ENCODE measurements at places on chromosomes 6 and 20.
A peak's percentile ranks its signal among the peaks of the same experiment; 100 is the strongest.

DNA sequence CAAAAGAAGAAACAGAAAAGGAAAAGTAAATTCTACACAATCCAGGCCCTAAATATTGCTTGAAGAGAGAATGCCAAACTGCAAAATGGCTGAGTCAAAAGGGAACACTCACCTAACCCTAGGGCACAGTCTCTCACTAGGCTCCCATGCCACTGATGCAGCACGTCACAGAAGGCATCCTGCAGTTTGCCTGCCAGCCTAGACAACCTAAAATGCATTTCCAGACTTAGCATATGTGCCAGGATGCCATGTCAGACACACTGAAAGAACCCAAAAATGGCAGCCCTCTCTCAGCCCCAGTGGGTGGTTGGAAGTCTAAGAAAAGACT is 10.6 kb upstream of the SIRPD start:
- DNase-seq, result no peak

DNA sequence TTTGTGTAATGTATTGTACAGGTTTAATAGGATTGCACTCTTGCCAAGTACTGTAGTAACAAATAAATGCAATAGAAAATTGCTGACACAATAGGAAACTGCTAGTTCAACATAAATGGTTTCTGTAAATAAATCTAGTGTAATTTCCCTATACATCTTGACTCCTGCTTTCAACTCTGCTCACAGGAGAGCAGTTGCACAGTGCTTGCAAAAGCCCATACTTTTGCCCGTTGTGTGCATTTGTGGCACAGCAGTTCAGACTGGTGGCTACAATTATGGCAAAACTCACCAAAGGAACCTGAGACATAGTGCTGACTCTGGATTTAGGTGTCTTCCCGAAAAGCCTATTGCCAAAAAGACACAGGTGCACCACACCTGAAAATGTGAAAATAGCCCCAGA is 953.3 kb upstream of the SLC35B3 start:
- DNase-seq, result no peak

- DNase-seq, result no peak
Observed at GRCh38 chr20:21338291-21338690, 35.2 kb downstream of the XRN2 start.

DNA sequence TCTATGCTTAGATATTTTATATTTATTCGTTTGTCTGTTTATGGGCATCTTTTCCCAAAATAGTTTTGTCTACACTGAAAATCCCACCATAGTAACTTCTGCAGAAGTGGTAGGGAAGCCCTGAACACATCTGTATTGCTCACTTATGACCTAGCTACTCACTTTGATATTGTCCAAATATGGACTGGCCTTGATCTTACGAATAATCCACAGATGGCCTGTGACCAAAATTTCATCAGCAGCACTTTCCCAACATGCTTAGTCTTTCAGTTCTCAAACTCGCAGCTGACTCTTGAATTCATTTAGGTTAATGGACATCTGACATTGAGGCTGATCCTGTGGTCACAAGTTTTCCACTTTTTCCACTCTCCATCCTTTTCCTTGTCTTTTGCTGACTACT is 80.8 kb upstream of the BEND3 start:
- DNase-seq, result no peak

DNA sequence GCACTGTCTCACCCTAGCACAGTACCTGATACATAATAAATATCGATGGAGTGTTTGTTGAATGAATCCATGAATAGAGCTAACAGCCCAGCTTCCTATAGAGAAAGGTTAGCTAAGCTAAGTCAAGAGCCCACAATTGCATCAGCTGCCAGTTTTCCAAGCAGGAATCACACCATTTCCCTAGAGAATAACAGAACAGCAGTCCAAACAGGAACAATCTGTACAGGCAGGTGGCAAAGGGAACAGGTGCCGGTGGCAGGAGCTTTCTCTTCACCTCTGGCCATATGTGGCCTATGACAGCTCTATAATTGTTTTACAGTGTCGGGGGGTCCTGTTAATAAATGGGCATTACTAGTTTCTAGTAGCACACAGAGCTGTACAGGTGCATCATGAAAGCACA is 38.8 kb downstream of the ISM1 start:
- no peak for DNase-seq

- no peak for DNase-seq
Observed at GRCh38 chr6:145031001-145031400, 704.3 kb downstream of the EPM2A start.

GRCh38 chr6:110485491-110485890 is 9.1 kb upstream of the SLC22A16 start:
- no peak for DNase-seq

GRCh38 chr20:45924391-45925261 is 9.9 kb upstream of the PCIF1 start:
- no peak for DNase-seq

DNA sequence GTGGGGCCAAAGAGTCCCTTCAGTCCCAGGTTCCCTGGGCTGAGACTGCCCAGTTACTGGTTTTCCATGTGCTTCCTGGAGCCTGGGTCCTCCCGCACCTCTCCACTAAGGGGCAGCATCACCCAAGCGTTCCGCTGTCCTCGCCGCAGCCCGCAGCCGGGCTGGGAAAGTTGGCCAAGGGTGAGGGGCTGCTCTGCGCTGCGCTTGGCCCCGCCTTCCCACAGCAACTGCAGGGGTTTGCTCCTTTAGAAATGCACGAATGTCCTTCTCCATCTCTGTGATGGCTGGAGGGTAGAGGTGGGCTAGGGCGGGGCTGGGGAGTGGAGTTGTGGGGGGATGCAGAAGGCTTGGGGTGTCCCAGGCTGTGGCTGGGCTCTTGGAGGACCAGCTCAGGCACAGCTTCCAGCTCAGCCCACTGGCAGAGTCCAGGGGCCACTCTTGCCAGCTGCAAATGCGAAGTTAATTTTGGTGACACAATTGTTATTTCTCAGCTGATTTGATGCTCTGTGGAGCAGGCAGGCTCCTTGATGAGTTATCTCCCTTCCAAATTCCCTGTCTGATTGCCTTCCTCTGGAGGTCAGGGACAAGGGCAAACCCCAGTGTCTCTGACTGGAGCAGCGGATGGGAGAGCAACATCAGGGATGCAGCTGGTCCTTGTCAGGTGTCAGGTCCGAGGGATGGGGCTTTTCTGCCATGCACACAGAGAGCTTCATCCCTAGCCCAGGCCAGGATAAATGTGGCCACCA is 63.2 kb downstream of the NOL4L start:
- peak; percentile 59 for DNase-seq

- no peak for DNase-seq
Observed at GRCh38 chr6:139627091-139627490, 252.6 kb upstream of the CITED2 start.

DNA sequence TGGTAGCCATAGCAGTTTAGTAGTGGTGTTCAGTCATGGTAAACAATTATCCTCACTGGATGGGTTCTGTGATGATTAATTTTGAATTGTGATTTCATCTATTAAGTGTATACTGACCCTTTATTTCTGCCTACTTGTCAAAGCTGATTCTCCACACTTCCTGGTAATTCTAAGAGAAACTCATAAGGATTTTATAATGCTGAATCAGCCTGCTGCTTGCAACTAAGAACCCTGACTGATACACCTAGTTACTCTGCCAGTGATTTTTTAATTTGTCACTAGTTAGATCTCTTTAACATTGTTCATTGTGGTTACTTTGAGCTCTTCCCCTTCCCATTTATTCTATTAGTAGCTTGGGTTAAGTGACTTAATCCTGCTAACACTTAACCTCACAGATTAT is 8.6 kb downstream of the CDC40 start:
- no peak for DNase-seq

DNA sequence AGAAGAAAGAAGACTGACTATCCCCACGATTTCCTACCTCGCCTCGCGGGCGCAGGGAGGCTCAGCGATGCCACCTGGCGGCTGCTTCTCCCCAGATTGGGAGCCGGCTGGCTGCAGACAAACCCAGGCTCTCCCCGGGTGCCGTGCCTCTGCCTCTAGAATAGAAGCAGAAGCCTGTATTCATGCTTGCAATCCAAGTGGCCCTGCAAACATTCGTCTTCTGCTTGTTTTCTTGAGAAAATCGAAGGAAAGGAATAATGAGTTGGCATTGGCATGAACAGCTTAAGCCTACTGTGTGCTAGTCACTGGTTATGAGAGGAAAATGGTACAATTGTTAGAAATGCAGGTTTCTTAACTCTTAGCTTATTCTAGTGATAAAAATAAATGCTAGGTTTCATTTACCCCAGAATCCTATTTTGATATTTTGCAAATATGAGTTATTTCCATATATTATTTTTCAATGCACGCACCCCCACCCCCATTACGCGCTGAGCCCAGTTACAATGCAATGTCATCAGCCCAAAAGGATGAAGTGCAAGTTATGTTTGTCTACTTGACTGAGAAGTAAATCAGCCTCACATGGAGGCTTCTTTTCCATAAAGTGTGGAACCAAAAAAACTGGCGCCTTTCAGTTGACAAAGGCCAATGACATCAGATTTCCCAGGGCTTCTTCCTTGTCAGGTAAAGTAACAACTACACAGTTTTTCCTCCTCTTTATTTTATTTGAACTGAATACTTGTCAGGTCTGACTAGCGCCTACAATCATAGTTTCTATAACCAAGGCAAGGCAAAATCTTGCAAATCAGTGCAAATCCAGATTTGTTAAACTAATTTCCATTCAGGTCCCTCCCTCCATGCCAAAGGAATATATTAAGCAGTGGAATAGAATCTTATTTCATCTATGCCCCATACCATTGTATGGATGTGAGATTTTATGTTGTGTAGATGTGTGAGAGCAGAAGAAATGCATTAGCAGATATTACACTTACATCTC is 3.9 kb upstream of the SOX4 start:
- peak; percentile 77 for DNase-seq

DNA sequence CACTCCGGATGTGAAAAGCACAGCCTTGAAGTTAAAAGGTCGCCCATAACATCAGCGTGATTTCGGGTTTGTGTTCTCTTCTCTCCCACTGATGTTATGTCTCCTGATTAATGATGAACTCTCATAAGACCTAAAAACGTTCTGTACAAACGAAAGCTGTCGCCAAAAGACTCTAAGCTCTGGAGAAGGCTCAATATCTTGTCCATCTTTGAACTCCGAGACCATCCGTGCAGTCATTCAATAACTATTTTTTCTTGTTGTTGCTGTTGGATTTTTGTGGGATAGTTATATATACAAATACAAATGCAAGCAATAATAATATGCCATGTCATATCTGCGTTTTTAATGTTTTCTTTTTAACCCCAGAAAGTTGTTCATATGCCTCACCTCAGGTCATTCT is 291.8 kb upstream of the MARCKS start:
- DNase-seq, result no peak

GRCh38 chr20:10398834-10399369 is 35.1 kb downstream of the MKKS start:
- no peak for DNase-seq

GRCh38 chr20:40234593-40234992 is 454.4 kb downstream of the MAFB start:
- DNase-seq, result no peak

DNA sequence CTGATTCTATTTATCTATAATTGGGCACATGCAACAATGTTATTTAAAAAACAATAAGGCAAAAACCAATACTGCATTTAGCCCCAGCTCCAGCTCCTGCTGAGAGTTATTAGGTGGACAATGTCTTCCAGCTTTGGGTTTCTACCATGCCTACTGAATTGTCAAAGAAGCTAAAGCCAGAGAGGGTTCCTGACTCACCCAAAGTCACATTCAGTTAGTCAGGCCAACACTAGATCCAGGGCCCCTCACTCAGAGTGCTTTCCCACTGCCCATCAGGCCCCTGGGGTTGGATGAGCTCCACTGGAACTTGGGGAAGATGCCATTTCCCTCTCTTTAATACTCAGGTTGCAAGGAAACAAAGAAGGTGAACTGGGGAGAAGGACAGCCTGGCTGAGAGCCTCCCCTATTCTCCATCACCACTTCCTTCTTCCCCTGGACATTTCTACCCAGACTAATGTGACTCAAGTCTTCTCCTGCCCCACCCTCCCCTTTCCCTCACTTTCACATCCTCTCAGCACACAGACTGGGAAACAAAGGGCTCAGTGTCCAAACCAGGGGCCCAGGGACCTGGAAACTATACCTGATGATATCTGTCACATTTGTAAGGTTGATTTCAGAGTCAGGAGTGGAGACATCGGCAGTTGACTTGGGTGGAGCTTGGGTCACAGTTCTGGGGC is 6.0 kb downstream of the TREM1 start:
- DNase-seq, result no peak

- DNase-seq, result no peak
Observed at GRCh38 chr6:3440911-3441310, 15.9 kb downstream of the SLC22A23 start.

DNA sequence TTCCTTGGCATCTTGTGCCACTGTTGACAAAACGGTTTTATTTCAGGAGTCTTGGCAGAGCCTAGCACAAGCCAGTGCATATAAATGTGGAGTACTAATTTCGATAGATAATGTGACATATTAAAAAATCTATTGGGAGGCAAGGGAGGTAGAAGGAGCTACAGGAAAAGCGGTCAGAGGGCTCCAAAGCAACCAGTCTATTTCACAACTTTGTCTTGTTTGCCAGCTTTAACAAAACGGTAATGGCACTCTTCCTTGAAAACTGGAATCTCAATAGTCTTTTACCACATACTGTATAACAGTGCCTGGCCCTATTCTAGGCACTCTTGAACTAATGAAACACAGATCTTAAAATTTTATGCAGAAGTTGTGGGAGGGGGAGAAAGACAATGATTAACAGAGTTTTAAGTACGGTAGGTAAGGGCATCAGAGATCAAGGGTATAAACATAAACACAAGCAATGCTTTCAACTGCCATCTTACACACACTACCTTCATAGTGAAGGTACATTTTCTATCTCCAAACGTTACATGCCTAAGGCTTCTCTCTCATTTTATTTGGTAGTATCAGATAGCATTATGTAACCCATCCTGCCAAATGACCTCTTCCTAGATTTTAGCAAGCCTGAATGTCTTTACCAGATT is 33.5 kb upstream of the SYNCRIP start:
- DNase-seq, result peak; percentile 10

DNA sequence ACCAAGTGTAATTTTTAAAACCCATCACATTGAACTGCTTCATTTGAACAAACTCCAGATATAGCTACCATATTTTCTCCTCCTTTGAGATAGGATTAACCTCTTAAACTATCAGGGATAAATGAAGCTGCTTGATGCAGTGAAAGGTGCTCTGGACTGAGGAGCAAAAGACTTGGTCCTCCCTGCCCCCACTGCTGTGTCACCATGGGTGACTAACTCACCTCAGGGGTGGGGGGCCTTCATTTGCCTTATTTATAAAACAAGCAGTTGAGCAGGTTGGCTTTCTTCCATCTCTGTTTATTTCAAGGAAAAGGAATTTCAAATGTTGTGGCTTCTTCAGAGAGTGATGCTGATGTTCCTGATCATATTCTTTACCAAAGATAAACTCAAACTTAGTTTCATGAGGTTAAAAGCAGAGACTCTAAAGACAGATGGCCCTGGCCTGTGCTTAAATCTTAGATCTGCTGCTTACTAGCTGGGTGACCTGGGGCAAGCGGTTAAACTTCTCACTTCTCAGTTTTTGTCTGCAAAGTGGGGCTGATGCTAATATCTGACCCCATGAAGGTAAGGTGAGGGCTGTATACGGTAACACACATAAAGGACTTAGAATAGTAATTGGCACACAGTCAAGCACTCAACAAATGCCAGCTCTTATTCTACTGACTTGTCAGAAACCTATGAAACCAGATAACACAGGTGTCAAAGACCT is 50.5 kb downstream of the FHL5 start:
- no peak for DNase-seq

- DNase-seq, result no peak
Observed at GRCh38 chr20:21234806-21235483, 68.2 kb upstream of the XRN2 start.

GRCh38 chr6:77456531-77457248 is 6.6 kb downstream of the HTR1B start:
- DNase-seq, result no peak

All from hematopoietic multipotent progenitor cell treated with erythropoietin and hydrocortisone succinate and interleukin-3 and kit ligand, for 8 days (in vitro differentiated cells).